ENCODE measurements at places on chromosomes 6 and 20.

DNA sequence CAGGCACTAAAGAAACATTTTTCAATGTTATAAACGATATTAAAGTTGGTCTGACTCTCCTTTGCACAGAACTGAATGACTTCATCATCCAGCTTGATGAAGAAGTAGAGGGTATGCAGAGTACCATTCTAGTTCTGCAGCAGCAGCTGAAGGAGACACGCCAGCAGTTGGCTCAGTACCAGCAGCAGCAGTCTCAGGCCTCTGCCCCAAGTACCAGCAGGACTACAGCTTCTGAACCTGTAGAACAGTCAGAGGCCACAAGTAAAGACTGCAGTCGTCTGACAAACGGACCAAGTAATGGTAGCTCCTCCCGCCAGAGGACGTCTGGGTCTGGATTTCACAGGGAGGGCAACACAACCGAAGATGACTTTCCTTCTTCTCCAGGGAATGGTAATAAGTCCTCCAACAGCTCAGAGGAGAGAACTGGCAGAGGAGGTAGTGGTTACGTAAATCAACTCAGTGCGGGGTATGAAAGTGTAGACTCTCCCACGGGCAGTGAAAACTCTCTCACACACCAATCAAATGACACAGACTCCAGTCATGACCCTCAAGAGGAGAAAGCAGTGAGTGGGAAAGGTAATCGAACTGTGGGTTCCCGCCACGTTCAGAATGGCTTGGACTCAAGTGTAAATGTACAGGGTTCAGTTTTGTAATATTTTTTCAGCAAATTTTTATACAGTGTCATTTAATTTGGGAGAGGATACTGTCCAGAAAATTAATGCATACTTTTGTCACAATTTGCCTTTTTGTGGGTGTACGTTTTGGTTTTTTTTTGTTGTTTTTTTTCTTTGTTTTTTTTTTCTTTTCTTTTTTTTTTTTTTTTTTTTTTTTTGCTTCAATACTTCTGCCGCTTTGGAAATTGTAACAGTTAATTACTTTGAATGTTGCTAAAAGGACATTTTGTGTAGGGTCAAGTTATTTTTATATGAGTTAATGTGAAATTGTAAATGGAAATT is 6.6 kb upstream of the ACAT2 start:
- DNase-seq, result no peak

DNA sequence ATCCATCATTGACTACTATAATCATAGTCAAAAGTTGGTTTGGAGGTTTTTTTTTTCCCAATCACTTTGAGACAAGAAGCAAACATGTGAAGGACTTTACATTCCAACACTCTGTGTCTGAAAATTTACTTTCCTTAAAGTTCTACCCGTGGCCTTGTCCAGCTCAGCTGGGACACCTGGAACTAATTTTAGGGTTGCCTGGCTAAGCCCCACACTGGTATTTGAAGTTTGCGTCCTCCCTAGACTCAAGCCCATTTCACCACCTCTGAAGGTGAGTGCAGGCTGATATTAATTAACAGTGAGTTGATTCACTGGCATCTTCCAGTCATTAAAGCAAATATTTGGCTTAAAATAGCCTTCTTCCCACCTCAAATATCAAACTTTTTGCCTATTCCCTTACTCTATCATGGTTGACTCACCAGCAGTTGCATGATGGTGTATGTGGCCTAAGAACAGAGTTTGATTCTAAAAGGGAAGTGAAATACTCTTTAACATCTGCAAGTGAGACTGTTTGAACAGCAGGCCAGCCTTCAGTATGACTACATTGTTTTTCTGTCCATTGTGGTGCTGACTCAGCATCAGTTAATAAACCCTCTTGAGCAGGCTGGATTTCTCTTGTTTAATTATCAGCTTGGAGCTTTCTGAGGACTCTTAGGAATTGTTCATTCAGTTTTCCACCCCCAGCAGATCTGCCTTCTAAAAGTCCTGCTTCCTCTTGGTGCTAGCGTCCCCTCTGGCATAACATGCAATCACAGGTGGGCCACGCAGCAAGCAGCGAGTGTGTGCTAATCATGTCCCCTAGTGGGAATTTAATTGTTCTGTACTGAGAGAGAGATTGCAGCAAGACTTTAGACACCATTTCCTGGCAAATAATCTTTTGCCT is 1.8 kb upstream of the PRDM1 start:
- no peak for DNase-seq

DNA sequence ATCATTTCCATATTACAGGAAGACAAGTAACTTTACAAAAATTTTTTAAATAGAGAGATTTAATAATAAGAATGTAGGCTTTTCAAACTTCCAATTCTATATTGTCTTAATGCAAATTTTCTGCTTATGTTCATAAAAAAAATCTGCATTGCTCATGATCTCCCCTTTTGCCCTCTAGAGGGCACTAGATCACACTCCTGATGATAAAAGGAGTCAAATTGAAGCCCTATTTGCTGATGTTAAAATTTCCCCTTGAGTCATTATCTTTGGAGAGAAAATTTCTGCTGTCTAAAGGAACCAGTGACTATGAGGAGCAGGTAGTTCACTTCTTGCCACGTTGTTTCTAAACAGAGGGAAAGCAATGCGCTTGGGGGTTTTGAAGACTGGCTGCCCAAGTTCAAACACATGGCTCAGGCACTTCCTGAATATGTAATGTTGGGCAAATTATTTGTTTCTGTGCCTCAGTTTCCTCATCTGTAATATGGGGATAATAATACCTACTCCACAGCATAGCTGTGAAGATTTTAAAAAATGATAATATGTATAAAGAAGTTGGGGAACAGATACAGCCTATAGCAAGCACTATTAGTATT is 874.2 kb downstream of the TFAP2A start:
- DNase-seq, result no peak

- no peak for DNase-seq
Measured at GRCh38 chr6:118280210-118280609, 267.9 kb upstream of the PLN start.

DNA sequence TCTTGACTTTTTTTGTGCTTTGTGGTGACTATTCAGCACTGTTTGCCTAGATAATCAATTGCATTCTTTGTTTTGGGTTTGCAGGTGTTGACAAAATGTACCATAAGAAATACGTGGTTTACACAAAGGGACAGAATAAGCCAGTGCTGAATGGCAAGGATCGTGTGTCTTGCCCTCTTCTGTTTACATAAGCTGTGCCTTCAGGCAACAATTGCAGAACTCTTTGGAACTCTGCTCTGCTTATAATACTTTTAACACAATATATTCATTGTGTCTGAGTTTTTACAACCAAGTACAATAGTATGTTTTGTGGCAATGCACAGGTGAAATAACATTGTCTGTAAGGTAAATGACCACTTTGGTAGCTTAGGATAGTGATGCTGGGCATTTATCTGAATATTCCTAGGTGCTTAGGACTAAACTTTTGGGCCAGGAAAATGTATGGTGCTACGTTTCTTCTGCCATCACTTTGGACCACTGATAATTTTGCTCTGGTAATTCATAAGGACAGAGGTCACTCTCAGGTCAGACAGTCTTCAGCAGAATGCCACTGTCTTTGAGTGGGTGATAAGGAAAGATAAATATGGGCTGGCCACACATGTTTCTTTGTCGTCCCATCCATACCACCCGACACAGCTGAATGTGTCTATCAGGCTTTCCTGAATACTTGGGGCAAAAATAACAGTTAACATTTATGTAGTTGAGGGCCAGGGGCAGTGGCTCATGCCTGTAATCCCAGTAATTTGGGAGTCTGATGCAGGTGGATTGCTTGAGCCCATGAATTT is 344.6 kb upstream of the IMPG1 start:
- DNase-seq, result no peak

DNA sequence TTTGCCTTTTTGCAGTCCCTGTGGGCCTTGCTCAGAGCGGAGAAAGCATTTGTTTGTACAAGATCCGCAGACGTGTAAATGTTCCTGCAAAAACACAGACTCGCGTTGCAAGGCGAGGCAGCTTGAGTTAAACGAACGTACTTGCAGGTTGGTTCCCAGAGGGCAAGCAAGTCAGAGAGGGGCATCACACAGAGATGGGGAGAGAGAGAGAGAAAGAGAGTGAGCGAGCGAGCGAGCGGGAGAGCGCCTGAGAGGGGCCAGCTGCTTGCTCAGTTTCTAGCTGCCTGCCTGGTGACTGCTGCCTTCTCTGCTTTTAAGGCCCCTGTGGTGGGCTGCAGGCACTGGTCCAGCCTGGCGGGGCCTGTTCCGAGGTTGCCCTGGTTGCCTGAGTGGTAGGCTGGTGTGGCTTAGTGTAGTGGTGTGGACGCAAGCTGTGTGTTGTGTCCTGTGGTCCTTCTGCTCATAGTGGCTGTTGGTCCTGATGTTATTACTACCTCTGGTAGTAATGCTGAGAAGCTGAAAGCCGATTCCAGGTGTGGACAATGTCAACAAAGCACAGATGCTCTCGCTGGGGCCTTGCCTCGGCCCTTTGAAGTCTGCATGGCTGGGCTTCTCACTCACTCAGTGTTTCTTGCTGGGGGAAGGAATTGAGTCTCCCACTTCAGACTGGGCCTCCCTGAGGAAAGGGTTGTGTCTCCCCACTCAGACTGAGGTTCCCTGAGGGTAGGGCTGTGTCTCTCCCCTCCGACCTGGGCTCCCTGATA is 12.1 kb downstream of the VEGFA start:
- DNase-seq, result no peak

DNA sequence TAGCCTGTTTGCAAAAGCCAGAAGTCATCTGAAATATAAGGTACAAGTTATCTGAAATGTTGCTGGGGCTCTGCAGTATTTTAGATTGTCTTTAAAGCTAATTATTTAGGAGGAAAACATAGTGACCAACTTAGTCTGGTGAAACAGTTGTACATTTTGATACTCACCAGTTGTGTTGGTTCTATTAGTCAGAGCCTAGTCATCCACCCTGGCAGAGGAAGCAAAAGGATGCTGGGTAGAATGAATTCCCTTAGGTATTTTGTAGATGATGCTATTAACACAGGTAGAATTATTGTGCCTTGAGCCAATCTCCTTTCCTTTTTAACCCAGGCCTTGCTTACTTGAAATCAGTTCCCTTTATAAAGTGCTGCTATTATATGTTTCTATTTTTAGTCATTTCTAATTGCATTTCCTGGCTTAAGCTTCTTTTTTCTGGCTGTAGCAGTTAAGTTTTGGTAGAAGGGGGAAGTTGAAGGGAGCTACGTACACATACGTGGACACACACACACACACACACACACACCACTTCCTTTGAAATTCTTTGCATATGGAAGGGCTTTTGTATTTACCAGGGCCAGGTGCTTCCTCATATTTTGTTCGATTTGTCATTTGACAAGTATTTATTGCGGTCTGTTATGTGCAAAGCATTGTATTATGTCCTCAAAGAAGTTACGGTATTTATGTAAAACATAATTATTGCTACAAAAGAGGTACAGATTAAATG is 82.4 kb downstream of the RTN4IP1 start:
- DNase-seq, result no peak

DNA sequence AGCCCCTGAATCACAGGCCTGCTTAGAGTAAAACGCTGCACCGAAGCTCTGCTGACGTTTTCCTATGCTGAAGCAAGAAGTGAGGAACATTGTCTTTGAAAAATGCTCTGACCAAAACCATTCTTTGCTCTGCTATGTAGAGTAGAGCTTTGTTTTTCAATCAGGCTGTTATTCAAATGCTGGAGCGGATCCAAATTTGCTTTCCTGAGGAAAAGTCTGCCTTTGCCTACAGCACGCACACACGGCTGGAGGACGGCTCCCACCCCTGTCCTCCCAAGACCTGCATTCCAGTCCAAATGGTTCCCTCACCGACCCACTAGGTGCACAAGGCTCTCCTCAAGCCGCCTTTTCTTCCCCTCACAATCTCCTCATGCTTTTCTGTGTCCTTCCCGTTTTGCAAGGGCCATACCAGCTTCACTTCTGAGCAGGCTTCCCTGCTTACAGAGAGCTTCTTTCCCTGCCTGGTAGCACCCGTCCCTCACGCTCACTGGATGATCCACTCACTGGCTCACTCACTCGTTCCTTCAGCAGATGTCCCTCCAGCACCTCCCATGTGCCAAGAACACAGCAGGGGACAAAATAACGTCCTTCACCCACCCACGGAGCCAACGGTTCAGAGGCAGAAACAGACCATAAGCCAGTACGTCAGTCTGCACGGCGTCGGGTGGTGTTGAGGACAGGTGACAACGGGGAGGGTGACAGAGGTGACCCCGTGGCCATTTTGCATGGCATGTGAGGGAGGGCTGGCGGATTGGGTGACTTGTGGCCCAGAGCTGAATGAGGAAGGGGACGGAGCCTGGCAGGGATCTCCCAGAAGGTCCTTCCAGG is 137.9 kb upstream of the NEDD9 start:
- DNase-seq, result no peak

DNA sequence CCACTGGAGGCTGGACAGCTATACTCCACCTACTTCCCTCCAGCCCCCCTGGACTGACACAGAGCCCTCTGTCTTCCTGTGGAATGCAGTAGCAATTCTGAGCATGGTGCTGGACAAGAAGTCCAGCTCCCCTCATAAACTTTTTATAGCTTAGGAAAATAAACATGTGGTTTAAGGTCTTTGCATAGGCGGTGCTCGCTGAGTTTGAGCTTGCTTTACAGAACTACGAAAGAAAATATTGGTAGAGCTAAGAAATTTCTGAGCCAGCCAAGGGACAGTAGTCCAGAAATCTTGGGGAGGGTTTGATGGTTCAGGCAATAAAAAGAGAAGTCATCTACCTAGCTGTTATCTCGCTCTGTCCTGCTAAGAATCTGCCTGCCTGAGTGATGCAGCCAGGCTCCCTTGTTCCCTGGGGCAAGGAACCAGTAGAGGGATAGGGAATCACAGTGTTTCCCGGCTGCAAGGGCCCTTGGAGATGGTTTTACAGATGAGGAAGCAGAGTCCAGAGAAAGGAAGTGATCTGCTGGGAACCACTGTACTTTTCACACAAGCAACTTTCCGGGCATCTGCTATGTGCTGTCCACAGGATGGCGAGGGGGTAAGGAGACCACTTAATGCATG is 343.4 kb downstream of the CDC5L start:
- DNase-seq, result no peak

DNA sequence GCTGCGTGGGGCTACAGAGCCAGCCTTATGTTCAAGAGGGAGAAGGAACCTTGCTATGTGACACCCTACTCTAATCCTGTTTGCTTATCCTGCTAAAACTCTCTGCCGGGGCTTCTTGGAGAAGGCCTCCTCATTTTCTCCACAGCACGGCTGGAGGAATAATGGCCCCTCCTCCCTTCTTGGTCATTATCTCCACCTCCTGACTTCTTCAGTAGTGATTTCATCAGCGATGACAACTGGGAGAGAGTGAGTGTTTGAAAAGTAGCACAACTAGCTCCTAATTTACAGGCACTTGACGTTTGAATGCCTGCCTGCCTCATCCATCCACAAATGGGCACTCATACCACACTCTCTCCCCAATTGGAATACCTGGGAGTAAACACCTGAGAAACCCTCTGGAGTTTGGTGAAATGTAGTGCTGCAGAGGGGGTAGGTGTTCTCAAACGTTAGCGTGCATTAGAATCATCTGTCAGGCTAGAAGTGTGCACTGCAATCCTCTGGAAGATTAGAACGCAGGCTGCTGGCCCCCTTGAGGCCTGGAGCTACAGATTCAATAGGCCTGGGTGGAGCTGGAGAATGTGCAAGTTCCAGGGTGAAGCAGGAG is 148.5 kb downstream of the FOXC1 start:
- no peak for DNase-seq

Data from stimulated activated CD8-positive, alpha-beta memory T cell treated with anti-CD3 and anti-CD28 coated beads, Interleukin-7, amount 100 ng/mL, for 1 hour (primary cell).